ENCODE measurements at places on chromosomes 13 and 19.
A peak's percentile ranks its signal among the peaks of the same experiment; 100 is the strongest.

GRCh38 chr19:17671906-17672305 lies 16.2 kb downstream of the UNC13A start:
- no peak for DNase-seq

- DNase-seq, result no peak
Measured at GRCh38 chr13:79477968-79478367, 3.0 kb upstream of the NDFIP2 start.

- DNase-seq, result no peak
Measured at GRCh38 chr19:30148803-30149202, 206.8 kb downstream of the URI1 start.

DNA sequence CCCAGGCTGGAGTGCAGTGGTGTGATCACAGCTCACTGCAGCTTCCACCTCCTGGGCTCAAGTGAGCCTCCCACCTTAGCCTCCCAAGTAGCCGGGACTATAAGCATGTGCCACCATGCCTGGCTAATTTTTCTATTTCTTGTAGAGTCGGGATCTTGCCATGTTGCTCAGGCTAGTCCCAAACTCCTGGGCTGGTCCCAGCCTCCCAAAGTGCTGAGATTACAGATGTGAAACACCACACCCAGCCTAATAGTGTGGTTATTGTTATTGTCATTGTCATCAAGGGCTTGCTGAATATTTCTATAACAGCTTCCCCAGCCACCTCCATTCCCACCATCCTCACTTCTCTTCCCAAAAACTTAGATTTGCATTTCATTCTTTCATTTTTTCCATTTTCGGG lies 2.8 kb downstream of the OR2Z1 start:
- DNase-seq, result no peak

DNA sequence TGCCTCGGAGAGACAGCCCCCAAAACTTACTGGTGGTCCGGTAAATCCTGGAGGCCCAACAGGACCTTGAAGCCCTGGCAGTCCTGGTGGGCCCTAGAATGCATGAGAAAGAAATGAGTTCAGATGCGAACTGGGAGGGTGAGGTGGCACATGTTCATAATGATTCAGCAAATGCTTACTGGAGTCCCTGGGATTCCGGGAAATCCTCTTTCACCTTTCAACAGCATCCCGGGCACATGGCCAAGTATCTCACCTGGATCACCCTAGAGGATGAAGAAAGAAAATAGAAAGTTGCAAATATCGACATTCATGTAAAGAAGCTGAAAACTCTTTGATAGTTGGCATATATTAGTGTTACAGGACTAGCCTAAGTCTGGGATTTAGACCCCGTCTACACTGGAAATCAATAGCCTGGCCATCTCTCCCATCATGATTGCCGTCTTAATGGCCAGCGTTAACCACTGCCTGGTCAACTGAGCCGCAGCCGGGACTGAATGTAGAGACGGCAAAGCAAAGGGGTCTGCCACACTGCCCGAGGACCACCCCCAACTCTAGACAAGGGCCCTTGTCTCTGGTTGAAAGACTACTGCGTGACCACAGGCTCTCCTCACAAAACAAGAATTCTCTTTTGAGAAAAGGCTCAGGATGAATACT lies 96.9 kb downstream of the COL4A1 start:
- no peak for DNase-seq

DNA sequence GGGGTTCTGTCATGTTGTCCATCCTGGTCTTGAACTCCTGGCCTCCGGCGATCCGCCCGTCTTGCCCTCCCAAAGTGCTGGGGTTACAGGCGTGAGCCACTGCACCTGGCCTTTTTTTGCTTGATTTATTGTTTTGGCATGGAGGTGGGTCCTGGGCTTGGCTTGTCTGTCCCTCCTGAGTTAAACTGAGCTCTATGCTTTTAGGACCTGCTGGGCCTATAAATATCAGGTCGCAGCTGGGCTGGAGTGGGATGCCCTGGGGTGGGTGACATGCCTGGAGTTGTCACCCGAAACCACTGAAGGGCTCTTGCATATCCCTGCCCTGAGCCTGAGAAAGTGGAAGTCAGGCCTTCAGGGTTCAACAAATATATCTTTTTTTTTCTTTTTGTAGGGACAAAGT lies 5.5 kb downstream of the ARRDC5 start:
- no peak for DNase-seq

GRCh38 chr13:47215736-47216135 lies 318.9 kb upstream of the HTR2A start:
- DNase-seq, result peak; percentile 62

- DNase-seq, result no peak
Measured at GRCh38 chr19:47719047-47719859, 6.0 kb downstream of the EHD2 start.

- DNase-seq, result peak; percentile 81
Measured at GRCh38 chr13:98775844-98776598, 23.5 kb upstream of the SLC15A1 start.

DNA sequence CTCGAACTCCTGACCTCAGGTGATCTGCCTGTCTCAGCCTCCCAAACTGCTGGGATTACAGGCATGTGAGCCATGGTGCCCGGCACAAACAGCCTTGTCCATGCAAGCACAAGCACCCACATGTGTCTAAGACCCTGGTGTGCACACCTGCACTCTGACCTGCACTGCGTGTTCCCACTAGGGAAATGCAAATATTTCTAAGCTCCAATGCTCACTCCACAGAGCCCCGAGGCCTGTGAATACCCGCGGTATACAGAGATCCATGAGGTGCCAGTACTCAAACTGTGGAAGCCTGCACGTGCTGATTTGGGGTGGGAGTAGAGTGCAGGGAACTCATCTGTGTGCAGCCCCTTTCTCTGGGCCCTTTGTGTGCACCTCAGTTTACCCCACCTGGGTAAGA lies 14.7 kb downstream of the GADD45B start:
- DNase-seq, result no peak

- DNase-seq, result no peak
Measured at GRCh38 chr19:38201731-38202130, 22.3 kb downstream of the DPF1 start.

GRCh38 chr19:2096034-2096479 lies at the start of gene MOB3A:
MOB3A (minus strand) TSS chr19:2096326; CDS start chr19:2078560, 17,766 bp downstream.
- DNase-seq, result peak; percentile 73

- DNase-seq, result no peak
Measured at GRCh38 chr19:1046117-1046626, 6.3 kb downstream of the ABCA7 start.

DNA sequence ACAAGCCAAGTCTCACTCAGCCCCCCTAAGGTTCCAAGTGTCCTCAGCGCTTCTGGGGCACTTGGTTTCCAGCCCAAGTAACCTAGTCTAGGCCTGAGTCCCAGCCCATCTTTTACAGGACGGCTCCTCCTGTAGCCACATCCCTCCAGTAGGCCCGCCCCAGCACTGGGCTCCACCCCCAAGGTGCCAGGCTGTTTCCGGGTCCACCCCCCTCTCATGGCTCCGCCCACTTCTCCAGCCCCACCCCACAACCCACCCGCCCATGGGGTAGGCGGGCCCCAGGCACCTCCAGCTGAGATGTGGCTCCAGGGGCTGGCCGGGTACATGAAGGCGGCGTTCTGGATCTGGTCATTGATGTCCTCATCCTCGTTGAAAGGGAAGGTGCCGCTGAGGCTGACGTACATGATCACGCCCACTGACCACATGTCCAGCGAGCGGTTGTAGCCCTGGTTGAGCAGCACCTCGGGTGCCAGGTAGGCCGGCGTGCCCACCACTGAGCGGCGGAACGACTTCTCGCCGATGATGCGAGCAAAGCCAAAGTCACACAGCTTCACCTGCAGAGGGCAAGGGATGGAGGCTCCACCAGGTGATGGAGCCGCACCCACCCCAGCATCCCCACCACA lies 17.2 kb upstream of the DACT3 start:
- no peak for DNase-seq

DNA sequence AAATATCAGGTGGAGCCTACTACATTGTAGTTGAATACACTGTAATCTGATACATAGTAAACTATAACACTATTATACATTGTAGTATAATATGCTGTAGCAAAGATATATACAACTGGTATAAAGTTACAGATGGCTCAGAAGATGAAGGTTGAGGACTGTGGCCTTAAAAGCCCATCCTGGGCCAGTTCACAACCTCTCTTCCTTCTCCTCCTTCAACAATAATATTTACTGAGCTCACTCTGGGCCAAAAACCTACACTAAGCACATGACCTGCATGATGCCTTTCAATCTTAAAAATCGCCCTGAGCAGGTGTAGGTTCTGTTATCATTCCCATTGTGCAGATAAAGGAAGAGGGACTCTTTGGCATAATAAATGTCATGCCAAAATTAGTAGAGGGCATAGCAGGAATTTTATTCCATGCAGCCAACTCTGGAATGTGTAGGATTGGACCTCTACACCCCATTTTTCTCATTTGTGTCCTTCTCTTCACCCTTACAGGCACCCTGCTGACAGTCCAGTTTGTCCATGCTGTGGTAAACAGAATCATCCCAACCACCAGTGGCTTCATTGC lies 14.6 kb upstream of the SIN3B start:
- peak; percentile 41 for DNase-seq

DNA sequence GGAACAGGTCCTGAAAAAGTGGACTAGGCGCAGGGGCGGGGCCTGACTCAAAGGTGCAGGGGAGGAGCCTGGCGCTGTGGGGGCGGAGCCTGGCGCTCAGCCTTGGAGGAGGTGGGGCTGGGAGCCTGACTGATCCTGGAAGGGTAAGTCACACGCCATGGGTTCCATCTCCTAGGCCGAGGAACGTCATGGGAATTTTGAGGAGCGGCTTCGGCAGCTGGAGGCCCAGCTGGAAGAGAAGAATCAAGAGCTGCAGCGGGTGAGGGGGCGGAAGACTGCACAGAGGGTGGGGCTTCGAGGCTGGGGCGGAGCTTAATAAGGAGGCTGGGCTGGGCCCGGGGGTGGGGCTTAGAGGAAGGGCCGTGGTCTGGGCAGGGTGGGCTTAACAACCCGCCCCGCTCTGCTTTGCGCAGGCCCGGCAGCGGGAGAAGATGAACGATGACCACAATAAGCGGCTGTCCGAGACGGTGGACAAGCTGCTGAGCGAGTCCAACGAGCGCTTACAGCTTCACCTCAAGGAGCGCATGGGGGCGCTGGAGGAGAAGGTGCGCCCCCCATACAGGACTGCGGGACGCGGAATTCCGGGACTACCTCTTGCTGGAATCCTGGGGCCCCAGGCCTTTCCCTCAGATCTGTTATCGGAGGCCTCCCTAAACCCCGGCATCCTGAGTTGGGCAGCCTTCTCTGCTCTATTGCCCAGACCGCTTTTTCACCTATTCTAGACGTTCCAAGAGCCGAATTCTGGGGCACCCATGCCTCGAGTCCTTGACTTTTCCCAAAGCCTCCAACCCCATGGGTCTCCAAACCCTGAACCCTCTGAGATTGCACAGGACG lies 14.5 kb downstream of the PPFIA3 start:
- no peak for DNase-seq

DNA sequence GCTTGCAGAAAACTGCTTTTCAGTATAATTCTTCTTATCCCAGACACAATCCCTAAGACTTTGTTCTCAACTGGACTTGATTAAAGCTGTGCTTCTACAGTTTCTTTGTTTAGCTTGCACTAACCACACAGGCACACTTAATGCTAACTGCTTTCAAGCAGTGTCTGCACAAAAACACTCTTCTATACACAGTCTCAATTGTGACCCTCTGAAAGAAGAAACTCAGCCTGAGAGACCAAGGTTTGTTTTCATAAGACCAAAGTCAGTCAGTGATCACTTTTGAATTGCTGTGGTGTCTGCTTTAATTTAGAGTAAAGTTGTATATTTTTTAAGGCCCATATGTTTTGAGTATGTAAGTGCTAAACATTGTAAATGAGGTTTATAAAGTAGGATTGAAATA lies 431.2 kb downstream of the KCTD12 start:
- no peak for DNase-seq

- DNase-seq, result no peak
Measured at GRCh38 chr19:35110974-35111373, 4.6 kb upstream of the FXYD3 start.

- DNase-seq, result no peak
Measured at GRCh38 chr13:112067871-112068539, 1.1 kb downstream of the SOX1 start.

- DNase-seq, result no peak
Measured at GRCh38 chr19:57974434-57974833, at the start of gene C19orf18. C19orf18 (minus strand) TSS chr19:57974534; CDS start chr19:57974432, 102 bp downstream.

DNA sequence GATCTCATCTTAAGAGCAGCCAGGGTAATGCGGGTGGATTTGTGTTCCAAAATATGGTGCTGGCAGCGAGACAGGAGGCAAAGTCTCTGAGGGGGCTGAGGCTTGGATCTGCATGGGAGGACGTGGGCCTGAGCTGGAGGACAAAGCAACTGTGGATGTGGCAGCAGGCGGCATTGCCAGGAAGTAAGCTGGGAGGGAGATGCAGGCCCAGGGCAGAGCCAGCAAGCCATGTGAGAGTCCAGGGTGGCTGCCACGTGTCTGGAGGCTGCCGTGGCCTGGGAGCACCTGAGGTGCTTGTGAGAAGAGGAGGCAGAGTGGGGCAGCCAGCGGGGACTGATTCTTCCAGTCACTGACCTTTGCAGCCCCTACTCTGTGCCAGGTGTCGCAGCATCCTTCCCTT lies 52.0 kb downstream of the DPF1 start:
- no peak for DNase-seq

DNA sequence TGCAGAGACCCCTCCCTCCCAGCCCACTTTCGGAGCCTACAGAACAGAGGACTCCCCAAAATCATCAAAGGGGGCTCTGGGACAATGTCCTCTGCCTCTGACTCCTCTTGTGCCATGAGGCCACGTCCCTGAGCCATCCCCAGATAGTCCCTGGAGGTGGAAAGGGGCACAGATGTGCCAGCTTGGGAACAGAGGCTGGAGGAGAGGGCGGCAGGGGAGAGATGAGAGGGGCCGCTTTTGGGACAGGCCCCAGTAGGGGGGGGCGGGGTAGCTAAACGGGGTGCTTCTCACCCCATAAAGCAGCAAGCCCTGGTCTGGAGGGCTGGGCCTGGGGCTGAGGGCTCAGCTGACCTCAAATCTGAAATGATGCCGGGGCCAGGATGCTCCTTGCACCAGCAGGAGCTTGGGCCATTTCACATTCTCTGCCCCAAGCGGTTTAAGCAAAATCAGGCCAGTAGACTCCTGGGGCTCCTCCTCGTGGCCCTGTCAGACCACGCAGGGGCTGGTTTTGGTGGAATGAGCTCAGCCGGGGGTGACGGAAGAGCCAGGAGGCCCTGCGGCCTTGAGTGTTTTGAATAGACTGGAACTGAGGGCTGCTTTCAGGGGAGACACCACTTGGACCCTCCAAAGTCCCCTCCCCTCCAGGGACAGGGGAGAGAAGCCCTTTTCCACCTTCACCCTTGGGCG lies 27.1 kb downstream of the ONECUT3 start:
- DNase-seq, result no peak

GRCh38 chr19:45040059-45040771 lies 1.4 kb downstream of the CLASRP start:
- DNase-seq, result no peak

GRCh38 chr19:29805031-29805965 lies 6.5 kb upstream of the CCNE1 start:
- no peak for DNase-seq
